Ovary (tissue), 10 donors: ENCODE measurements at places on chromosomes 2 and 18.
A peak's percentile ranks its signal among the peaks of the same experiment; 100 is the strongest.

DNA sequence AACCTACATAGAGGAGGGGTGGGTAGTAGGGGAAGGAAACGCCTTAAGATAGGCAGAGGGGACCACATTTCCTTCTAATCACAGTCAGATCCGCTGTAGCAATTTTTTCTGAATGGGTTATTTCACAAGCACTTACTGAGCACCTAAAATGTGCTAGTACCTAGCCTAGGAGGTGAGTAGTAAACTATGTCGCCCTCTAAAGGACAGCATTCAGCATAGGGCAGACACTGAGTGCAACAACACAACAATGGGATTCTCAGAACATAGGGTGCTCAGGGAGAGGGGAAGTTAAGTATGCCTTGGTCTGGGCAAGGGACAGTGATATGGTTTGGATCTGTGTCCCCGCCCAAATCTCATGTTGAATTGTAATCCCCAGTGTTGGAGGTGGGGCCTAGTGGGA, 166.1 kb upstream of the RAB6C start:
- no peak for DNase-seq

GRCh38 chr2:48272199-48272598, 257.8 kb upstream of the STON1 start:
- DNase-seq = no peak

GRCh38 chr2:71482055-71482454, 28.7 kb downstream of the DYSF start:
- no peak for DNase-seq

- no peak for DNase-seq
Measured at GRCh38 chr2:159613651-159614285, 2.6 kb downstream of the BAZ2B start.

DNA sequence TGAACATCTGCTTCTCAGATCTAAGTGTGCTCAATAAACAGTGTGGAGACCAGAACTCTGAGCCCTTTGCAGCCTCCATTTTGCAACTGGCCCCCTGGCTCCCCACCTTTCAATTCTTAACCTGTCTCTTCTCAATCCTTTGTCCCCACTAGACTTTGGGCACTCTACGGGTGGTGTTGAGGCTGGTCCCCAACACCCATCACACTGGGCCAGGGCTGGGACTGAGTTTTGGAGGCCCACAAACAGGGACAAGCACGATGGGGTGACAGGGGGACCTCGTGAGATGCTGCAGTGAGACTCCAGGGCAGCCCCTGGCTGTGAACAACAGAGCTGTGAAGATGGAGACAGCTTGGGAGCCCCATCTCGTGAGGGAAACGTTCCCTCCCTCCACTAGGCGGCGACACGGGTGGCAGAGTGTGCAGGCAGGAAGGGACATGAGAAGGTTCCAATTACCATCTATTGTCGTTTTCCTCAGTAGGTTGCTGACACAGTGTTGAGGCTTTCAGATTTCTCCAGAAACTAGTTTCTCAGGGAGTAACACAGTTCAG, 1.2 kb downstream of the ANKMY1 start:
- DNase-seq = peak; percentile 44

GRCh38 chr18:80252136-80252535, 4.8 kb upstream of the PARD6G start:
- no peak for DNase-seq

- DNase-seq = no peak
Measured at GRCh38 chr2:145961846-145962245, 1441.9 kb upstream of the ZEB2 start.

GRCh38 chr2:1621041-1621440, 123.3 kb downstream of the PXDN start:
- no peak for DNase-seq

- DNase-seq = no peak
Measured at GRCh38 chr2:45218931-45219339, 209.7 kb upstream of the SIX2 start.

- no peak for DNase-seq
Measured at GRCh38 chr18:24814521-24814920, 354.1 kb downstream of the HRH4 start.

DNA sequence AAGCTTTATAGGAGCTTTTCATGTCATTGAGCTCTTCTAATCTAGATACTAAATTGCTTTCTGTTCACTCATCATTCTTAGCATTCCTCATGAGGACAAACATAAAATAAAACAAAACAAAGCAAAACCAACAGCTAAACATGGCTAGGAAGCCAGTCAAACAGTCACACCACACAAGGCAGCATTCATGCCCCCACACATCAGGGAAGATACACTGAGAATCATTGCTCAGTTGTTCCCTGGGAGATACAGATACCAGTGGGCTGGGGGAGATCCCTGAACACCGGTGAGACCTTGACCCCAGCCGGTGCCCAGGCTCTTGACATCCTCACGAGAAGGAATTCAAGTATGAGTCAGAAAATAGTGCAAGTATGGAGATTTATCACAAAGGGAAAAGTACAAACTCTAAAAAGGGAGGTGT, 177.9 kb upstream of the ARL4C start:
- DNase-seq = no peak

DNA sequence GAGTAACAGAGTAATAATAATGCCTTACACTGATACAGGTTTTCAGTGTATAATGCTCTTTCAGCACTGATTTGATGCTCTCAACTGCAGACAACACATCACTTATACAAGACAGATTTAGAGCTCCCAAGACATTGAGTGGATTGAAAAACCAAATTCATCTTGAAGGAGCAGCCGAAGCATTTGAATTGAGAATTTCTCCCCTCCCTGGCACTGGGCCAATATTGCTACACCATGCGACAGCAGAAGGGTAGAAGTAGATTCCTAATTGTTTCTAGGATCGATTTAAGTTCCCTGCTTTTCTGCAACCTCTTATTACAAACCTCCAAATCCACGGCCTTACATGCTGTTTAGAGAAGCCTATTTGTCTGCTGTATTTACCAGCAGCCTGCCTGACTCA, 15.5 kb downstream of the CENPA start:
- DNase-seq = no peak

DNA sequence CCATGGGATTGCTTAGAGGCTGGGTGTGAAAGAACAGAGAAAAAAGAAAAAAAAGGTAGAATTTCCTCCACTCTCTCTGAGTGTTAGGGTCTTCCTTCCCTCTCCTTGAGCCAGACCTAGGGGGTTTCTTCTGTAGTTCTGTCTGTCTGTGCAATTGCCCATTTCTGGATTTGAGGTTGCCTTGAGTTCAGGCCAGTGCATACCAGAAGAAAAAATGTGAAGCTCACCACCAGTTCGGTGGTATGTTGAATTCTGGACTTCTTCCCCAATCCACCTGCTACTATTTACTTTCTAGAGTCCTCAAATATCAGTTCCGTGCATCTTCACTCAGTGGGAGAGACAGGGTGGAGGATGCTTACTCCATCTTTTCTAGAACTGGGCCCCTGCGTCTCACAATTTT, 15.3 kb upstream of the SELENOI start:
- no peak for DNase-seq

GRCh38 chr18:75128911-75129716, 79.8 kb downstream of the PTGR3 start:
- DNase-seq = no peak

DNA sequence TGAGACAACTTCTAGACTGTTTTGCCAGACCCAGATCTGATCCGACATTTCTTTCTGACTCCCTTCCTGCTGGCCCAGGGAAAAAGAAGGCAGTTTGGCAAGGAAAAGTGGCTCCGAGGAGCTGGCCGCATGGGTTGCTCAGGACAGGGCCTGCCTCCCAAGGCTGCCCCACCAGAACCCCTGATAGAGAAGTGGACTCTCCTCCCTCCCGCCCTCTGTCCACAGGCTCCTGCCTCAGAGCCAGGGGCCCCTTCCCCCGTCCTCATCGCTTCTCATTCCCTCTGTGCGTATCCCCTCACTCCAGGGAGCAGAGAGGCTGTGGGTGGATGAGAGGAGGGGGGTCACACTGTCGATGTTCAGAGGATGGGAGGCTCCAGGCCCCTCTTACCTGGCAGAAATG, 110.2 kb downstream of the TNS1 start:
- DNase-seq = no peak

DNA sequence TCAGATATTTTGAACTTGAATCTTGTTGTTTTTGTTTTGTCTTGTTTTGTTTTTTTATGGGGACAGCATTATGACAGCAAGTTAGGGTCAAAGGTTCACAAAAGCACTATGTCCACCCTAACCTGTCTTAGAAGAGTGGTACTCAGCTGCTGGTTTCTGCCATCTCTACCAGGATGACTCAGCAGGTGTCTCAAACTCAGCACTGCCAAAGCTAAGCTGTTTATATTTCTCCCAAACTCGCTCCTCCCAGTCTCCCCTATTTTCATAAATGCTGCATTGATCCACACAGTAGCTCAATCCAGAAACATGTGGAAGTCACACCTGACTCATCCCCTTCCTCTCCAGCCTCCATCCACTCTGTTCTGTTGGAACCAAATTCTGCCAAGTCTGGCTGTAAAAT, 134.9 kb downstream of the ZBTB7C start:
- DNase-seq = no peak

GRCh38 chr2:143229952-143230351, 100.7 kb downstream of the ARHGAP15 start:
- DNase-seq = no peak

DNA sequence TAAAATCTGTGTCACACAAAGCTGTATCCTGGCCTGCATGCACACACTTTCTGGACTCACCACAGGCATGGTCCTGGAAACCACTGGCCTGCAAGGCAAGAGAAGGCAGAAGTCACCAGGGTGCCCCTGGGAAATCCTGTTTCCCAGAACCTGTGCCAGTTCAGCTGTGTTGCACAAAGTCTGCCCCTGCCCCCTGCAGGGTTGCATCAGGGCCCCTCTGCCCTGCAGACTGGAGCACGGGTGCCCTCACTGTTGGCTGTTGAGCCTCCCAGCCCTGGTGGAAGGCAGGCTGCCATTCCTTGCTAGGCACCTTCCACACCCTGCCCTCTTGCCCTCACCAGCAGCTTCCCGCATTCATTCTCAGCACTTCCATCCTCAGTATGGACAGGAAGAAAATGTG, 18.0 kb upstream of the TUBB6 start:
- no peak for DNase-seq

DNA sequence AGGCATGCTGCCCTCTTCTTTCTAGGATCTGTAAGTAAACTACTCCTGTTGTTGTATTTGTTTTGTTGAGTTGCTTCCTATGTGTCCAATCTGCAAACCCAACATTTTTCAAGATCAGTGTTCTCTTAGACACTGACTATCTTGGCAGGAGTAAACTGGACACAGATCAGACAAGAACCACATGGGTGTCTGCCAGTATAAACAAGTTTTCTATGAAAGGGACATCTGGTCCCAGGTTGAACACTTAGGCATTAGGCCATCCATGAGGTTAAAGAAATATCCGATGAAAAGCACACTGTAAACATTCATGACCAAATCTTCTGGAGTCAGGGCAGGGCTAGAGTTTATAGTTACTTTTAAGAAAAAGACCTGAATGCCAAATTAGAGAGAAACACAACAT, 441.8 kb downstream of the NYAP2 start:
- no peak for DNase-seq

GRCh38 chr2:222304737-222305515, 6.1 kb upstream of the PAX3 start:
- DNase-seq = no peak
